NAMALWA (cell line): ENCODE measurements at places on chromosomes 11 and 22.

DNA sequence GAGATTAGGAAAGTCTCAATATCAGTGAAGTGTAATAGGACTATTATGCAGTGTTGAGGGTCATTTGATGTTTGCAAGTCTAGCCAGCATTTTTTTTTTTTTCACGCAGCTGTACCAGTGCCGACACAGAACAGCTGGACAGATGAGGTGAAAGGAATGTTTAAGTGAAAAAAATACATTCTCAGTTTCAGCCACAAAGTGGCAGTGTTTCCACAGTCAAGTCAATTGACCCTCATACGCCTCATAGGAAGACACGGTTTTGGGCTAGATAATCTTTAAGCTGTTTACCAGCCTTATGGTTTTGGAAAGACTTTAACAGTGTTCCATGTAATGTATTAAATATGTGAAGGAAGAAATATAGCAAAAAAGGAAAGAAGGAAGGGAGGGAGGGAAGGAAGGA, 349.9 kb upstream of the ANO3 start:
- peak; percentile 82 for DNase-seq

DNA sequence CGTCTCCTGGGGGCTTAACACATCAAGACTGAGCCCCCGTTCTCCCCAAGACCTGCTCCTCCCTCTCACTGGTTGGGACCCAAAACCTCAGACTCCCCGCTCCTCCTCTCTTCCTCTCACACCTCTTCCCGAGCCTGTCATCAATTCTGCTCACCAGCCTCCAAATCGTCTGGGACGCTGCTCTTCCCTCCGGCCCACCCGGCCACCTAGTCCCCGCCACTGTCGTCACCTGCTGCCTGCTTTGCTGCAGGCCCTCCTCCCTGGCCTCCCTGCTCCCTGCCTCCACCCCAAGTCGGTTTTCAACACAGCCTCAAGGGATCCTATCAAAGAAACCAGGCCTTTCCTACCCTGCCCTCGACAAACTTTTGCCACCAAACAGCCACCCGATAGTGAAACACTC, 3.1 kb downstream of the MFNG start:
- DNase-seq: no peak

GRCh38 chr22:45937960-45938359, 39.0 kb downstream of the WNT7B start:
- DNase-seq: no peak

DNA sequence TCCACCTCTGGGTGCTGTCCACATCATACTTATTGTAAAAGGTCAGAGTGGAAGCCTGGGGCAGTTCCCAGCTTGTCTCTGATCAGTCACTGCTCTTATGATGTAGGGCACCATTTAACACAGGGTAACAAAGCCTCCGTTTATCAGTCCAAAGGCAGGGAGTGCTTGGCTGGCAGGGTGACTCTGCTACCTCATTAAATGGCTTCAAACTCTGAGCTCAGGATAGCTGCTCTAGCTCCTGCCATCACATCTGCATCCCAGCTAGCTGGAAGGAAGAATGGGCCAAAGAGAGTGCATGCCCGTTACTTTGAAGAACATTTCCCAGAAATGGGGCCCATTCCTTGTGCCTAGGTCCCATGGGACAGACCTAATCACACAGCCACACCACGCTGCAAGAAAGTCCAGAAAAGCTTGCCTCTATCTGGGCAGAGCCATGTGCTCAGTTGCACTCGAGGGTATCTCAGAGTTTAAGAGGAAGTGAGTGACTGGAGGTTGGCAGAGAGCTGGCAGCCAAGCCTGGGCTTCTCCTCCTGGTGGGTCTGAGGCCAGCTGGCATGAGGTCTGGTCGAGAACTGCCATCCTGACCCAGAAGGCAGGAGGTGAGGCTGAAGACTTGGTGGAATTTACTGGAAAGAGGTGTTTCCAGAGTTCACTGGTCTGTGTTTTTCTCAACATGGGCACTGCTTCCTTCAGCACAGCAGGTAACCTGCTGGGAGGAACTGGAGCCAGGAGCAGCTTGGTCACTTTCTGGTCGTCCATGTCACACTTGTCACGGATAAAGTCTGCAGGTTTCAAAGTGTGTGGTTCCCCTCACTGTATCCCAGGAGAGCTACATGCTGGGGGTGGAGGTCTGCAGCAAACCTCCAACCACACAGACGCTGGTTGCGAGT, 935.7 kb downstream of the BRD1 start:
- no peak for DNase-seq

DNA sequence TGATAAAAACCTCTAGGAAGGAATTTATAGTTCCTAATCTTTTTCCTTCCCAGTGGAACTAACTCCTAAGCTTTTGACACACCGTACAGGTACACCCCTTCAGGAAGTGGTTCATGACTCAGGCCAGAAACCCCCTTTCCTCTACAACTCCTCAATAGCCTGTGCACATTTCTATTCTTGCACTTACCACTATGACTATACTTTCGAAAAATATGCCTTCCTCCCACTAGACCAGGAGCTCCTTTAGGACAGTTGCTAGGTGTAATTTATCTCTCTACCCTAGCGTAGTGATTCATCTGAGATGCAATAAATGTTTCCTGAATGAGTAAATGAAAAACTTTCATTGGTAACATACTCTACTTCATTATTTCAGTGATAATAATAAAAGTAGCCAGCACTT, 14.5 kb downstream of the MAP6 start:
- no peak for DNase-seq

GRCh38 chr11:5815534-5815933, 6.8 kb downstream of the OR52N2 start:
- peak; percentile 24 for DNase-seq

GRCh38 chr11:119691020-119691666, 37.9 kb downstream of the NECTIN1 start:
- DNase-seq: no peak

DNA sequence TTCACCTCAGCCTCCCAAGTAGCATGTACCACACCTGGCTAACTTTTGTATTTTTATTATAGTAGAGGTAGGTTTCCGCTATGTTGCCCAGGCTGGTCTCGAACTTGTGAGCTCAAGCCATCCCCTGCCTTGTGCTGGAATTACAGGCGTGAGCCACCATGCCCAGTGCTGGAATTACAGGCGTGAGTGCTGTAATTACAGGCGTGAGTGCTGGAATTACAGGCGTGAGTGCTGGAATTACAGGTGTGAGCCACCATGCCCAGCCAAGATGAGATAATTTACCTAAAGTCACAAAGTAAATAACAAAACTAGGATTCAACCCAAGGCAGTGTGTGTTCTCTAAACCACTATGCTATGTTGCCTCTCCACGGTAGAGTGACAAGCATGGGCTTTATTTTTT, 3.6 kb upstream of the UBXN1 start:
- no peak for DNase-seq

- DNase-seq: no peak
Measured at GRCh38 chr11:57597461-57597915, at the start of gene SERPING1. Gene SERPING1, plus strand, starts transcription at chr11:57597685. Its CDS starts 586 bp downstream, at chr11:57598271.

DNA sequence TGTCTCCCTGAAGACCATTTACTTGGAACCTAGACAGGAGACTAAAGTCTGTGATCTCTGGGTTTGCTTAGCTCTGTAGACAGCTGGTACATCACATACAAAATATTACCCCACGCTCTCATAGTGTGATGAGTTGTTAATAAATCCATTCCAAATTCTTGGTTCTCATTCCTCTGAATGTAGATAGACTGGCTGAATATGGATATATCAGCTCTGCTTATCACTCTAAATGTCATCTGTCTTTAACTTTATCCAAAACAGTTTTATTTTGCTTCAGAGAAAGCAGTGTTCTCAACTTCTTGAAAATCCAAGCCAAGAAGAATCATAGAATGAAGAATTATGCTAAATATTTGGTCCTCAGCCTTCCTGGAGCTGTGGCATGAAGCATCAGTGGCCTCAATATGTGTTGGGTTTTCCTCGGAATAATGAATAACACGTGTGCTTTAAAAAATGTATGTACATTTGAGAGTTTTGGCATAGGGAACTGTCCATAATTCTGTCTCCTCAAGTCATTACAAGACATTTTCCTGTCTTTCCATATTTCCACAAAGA, 10.5 kb upstream of the LDLRAD3 start:
- DNase-seq: no peak

- DNase-seq: no peak
Measured at GRCh38 chr11:13421561-13421960, 41.5 kb downstream of the BTBD10 start.

GRCh38 chr11:2386591-2386990, 9.5 kb downstream of the CD81 start:
- peak; percentile 45 for DNase-seq

- no peak for DNase-seq
Measured at GRCh38 chr22:39298241-39298987, 21.0 kb downstream of the RPL3 start.

GRCh38 chr11:73203790-73204189, 14.3 kb upstream of the P2RY2 start:
- no peak for DNase-seq

DNA sequence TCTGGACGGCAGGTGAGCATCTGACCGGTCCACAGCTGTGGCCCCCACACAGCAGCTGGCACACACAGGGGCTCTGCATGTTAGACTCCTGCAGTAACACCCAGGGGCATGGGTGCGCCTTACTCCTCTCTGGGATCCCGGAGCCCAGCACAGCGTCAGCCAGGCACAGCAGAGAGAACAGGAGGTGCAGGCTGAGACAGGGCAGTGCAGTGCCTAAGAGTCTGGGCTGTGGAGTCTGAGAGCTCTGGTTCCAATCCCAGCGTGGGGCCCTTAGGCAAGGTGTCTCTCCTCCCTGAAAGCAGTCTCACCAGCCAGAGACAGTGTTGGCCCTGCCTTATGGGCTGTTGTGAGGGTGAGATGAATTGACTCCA, 2.3 kb downstream of the NUDT8 start:
- DNase-seq: no peak

DNA sequence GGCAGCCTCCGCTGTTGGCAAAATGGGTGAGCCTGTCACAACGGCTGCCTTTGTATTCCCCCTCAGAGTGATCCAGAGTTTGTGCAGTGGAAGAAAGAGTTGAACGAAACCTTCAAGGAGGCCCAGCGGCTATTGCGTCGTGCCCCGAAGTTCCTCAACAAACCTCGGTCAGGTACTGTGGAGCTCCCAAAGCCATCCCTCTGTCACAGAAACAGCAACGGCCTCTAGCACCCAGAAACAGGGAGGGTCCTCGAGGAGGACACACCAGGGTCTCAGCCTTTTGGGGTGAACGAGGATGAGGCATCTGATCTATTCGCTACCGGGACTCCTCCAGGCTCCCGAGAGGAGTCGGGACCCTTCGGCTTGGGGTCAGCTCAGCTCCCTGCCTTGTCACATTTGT, 19.8 kb upstream of the MYO18B start:
- DNase-seq: no peak

DNA sequence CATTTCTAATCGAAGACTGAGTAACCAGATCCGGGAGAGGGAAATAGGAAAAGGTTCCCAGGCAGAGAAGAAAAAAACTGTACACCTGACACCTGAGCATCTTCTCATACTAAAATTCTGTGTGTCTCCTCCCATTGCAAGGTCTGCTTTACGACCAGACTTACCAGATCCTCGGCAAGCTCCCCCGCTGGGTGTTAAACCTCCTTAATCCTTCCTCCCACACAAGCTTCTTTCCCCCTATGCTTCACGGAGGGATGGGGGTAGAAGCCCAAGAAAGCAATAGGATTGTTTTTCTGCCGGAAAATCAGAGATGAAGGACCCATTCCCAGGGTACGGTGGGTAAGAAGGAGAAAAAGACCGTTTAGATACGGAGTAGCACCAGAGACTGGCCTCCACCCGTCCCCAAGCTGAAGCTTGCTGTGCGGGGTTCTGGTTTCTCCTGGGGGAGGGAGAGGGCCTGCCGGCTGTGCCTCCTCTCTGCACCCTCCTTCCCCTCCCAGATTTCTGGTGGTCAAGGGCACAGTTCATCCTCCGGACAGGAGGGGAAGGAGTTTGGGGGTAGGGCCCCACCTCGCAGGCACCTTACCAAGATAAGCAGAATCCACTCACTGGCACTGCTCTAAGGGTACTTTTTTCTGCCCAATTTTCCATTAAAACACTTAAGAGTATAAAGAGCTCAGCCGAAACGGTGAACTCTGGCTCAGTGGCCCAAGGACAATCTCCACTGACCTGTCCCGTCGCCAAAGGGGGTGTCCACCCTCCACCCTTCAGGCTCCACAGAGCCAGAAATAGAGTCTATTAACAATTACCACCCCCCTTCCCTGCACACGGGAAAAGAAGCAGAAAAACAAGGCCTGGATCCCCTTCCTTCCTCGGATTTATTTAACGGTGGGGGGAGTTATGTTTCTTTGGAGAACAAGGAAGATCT, 1.2 kb downstream of the TOB2 start:
- DNase-seq: peak; percentile 68

- DNase-seq: no peak
Measured at GRCh38 chr11:72426103-72426757, 8.1 kb downstream of the CLPB start.

DNA sequence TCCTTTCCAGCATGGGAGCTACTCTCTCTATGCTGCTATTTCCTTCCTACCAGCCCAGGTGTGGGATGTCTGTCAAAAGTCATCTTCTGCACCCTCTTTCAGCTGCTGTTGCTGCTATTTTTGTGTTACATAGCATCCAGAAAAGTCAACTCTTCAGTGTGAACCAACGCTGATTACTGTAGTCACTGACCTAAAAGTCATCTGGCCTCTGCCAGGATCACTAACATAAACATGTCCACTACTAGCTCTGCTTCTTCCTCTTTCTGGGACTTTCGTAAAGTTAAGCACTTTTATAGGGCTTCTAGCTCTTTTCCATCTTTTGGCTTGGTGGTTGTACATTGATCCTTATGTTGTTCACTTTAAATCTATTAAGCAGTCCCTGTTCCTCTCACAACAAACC, 90.2 kb upstream of the CARD18 start:
- no peak for DNase-seq

GRCh38 chr11:35798423-35798822, 135.8 kb downstream of the TRIM44 start:
- no peak for DNase-seq

DNA sequence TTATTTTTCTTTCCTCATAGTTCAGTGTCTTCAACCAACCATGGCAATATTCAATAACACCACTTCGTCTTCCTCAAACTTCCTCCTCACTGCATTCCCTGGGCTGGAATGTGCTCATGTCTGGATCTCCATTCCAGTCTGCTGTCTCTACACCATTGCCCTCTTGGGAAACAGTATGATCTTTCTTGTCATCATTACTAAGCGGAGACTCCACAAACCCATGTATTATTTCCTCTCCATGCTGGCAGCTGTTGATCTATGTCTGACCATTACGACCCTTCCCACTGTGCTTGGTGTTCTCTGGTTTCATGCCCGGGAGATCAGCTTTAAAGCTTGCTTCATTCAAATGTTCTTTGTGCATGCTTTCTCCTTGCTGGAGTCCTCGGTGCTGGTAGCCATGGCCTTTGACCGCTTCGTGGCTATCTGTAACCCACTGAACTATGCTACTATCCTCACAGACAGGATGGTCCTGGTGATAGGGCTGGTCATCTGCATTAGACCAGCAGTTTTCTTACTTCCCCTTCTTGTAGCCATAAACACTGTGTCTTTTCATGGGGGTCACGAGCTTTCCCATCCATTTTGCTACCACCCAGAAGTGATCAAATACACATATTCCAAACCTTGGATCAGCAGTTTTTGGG, at the start of gene OR51T1:
Gene OR51T1 (plus strand): TSS at position 41 of the 641 bp plus-strand sequence. CDS start 0 bp downstream, at position 41.
- no peak for DNase-seq

DNA sequence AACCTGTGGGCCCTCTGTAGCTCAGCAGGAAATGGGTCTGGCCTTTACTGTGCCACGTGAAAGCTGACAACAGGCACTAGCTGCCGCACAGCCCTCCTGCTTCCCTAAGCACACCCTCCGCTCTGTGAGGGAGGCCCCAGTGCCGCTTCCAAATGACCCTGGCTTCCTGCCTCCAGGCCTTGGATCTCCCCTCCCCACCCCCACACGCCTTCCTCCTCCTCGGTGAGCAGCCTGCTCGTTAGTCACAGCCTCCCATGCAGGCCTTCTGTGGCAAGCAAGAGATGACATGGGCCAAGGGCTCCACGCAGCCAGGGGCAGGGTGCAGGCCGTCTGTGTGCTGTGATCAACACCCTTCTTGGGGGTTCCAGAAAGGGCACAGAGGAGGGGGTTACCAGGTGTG, 15.3 kb upstream of the RASL10A start:
- DNase-seq: no peak
